ENCODE measurements at places on chromosomes 1 and 21. TPM values are rescaled to one million over a fixed set of nuclear protein-coding genes. Genes with fewer than 3 reads are reported as not detected.

DNA sequence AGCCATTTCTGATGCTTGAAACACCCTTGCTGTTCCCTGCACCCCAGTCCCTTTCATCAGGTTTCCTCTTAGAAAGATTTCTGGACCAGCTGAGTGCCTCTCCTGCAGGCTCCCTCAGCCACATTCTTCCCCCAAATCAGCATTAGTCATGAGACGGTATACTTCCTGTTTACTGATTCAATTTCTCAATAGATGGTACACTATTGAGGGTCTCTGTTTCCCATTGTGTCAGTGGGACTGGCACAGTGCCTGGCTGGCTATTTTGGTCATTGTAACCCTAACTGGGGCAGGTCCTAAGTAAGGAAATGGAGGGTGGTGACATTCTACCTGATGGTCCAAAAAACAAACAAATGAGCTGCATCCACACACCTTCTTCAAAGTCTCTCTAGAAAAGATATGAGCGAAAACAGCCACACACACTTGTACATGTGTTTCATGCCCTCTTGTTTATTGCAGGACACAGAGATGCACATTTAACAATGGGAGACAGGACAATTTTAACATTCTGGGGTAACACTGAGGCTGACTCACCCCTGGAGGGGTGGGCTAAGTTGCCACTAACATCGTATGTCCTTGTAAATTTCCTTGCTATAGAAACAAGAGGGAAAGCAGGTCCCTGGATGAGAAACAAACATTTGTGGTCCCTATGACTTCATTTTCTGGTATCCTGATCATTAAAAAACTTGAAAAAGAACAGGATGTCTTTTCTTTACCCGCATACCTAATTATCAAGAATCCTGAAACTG, 77.5 kb downstream of the RRAGC start:
- H3K27me3 ChIP-seq: peaks cover 22% of the 10 kb centered on the region
- H3K4me3 ChIP-seq: no peak overlapping the region
- H3K27ac ChIP-seq: no peak overlapping the region
- H3K36me3 ChIP-seq: no peaks in the 10 kb centered on the region
- no peaks in the 10 kb centered on the region for H3K4me1 ChIP-seq
- no peak for DNase-seq

Gene CYP4A22
- total RNA-seq: not detected

DNA sequence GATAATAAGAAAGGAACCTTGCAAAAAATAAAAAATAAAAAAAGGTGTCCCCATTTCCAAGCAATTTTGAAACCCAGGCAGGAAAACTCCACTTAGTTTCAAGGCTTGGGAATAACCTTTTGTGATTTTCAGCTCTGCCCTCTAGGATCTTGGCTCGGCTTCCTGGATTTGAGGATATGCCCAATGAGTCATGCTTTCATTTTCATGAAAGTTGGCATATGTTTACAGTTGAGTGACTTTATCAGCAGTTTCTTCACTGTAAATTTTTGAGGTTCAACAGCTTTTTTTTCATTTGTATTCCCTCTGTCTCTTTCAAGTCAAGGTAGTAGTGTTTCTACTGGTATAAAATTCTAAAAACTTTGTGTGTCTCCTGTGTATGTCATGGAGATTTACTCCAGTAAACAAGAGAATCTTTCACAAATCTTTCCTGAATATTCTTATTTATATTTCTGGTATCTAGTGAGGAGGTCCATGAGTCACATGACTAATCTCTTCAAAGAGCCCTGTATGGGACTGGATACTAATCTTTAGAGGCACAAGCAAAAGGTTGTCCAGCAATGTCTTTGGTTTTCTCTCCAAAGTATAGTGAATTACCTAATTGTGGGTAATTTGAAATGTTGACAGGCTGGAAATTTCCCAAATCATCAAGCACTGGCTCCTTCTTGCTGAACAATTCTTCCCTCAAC, 335.3 kb downstream of the BRINP2 start:
- H3K4me1 ChIP-seq: no peaks in the 10 kb centered on the region
- H3K27ac ChIP-seq: no peak overlapping the region
- no peaks in the 10 kb centered on the region for H3K36me3 ChIP-seq
- no peaks in the 10 kb centered on the region for H3K27me3 ChIP-seq

Gene RGS18
- total RNA-seq: 1.8 TPM

DNA sequence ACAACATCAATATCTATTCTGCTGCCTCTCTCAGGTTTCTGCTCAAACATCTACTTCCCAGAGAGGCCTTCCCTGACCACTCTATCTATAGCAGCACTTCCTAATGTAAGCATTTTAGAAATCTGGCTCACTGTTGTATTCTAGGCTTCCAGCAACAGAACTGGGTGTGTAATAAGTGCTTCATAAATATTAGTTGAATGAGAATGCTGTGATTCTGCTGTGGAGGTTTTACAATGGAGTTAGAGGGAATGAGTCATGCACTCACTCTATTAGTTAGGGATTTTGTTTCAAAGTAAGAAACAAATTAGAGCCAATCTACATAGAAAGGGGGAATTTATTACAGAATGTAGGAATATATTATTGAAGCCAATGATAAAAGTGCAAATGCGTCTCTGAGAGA, 38.6 kb upstream of the SLC35F3 start:
- H3K27ac ChIP-seq: no peak overlapping the region
- H3K36me3 ChIP-seq: no peaks in the 10 kb centered on the region
- H3K4me3 ChIP-seq: no peak overlapping the region
- H3K4me1 ChIP-seq: no peaks in the 10 kb centered on the region
- no peak for DNase-seq

Gene CCDC17
- total RNA-seq: 1.0 TPM
